GM12891 (cell line): ENCODE measurements at places on chromosomes 4 and X.

DNA sequence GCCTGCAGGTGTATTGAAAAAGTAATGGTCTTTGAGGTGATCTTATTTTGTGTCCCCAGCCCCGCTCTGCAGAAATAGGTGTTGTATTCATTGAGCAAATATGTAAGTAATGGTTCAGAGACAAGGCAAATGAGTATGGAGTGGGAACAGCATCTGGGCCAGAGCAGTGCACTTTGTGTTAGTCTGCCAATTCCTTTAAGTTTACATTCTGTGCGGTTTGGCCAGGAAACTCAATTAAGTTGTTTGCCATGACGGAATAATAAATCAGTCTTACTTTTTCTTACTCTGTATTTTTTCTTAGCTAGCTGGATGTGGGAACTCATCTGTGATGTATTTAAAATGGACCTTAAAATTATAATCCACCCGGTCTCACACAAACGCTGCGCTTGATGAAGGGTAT lies 12.6 kb downstream of the DCLK2 start:
- DNase-seq, result no peak

GRCh38 chrX:22699581-22700091 lies 300.1 kb upstream of the DDX53 start:
- DNase-seq, result no peak

- no peak for DNase-seq
These were observed 1.6 kb downstream of the MAPK10 start for GRCh38 chr4:86358257-86358656.

GRCh38 chr4:146155152-146155724 lies 20.3 kb upstream of the LSM6 start:
- no peak for DNase-seq

DNA sequence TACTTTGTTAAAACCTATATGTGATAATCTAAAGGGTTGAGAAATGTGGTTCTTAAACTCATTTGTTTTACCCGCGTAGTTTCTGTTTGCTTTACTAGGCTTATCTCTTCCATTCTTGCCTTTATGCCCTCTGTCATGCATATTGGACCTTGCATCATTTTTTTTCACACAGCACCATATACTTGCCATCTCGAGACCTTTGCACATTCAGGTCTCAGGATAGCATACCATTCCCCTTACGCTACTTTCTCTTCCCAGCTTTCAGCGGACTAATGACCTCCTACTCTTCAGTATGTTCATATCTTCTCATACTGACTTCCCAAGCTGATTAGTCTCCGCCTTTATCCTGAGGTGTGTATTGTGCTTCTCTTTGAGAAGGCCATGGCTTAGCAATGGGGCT lies 40.5 kb downstream of the USP38 start:
- DNase-seq, result no peak

DNA sequence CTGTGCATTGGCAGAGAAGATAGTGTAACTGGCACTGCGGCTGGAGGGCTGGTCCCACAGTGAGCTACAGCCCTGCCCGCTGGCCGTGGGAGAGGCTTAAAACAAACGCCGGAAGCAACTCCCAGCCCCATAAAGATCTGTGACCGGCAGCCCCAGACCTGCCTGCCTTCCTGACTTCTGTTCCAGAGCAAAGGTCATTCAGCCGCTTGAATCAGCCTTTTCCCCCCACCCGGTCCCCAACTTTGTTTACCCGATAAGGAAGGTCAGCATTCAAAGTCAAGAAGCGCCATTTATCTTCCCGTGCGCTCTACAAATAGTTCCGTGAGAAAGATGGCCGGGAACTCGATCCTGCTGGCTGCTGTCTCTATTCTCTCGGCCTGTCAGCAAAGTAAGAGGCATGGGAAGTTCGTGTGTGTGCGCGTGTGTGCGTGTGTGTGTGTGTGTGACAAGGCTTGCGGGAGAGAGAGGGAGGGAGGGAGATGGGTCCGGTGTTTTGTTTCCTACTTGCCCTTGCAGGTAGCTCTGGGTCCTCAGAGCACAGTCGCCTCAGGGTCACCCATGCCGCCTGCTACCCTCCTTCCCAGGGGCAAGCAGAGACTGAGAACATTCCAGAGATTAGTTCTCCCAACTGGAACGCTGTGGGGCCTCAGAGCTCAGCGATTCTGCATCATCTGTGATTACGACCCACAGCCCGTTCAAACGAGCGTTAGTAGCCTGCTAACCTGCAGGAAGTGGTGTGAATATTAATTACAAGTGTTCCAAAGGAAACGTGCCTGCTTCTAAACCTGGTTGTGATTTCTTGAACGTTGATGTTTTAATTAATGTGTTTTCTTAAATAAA lies at the start of gene MGST2:
Gene MGST2, plus strand, starts transcription at position 130 of the 840 bp plus-strand sequence. Its CDS starts 201 bp downstream, at position 331.
- DNase-seq, result peak; percentile 37

- DNase-seq, result no peak
These were observed 1342.3 kb upstream of the AGA start for GRCh38 chr4:178784491-178784890.

- no peak for DNase-seq
These were observed 872.1 kb downstream of the PCDH7 start for GRCh38 chr4:31592293-31592692.
